Right atrium auricular region (tissue), 2 donors: ENCODE measurements at places on chromosomes 13 and 19. TPM values are rescaled to one million over a fixed set of nuclear protein-coding genes. Genes with fewer than 3 reads are reported as not detected.

The HIF3A gene
- 73.1 TPM for total RNA-seq

DNA sequence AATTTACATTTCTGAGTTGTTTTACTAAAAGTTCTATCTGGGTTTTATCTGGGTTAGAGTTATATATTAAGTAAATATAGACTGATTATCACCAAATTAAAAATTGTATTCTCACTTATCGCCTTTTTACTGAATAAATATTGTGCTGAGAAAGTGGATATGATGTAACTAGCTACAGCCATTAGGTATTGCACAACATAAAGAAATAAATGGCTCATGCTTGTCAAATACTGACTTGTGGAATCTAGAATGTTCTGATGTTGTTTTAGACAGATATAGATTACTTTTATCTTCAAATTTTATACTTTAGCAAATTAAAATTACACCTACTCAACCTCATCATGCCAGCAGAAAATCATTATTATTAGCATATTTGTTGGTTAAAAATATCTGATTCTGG, 1277.1 kb upstream of the MIR17HG start:
- no peaks in the 10 kb centered on the region for H3K27me3 ChIP-seq
- H3K36me3 ChIP-seq = no peaks in the 10 kb centered on the region
- H3K27ac ChIP-seq = no peak overlapping the region
- no peak for DNase-seq

DNA sequence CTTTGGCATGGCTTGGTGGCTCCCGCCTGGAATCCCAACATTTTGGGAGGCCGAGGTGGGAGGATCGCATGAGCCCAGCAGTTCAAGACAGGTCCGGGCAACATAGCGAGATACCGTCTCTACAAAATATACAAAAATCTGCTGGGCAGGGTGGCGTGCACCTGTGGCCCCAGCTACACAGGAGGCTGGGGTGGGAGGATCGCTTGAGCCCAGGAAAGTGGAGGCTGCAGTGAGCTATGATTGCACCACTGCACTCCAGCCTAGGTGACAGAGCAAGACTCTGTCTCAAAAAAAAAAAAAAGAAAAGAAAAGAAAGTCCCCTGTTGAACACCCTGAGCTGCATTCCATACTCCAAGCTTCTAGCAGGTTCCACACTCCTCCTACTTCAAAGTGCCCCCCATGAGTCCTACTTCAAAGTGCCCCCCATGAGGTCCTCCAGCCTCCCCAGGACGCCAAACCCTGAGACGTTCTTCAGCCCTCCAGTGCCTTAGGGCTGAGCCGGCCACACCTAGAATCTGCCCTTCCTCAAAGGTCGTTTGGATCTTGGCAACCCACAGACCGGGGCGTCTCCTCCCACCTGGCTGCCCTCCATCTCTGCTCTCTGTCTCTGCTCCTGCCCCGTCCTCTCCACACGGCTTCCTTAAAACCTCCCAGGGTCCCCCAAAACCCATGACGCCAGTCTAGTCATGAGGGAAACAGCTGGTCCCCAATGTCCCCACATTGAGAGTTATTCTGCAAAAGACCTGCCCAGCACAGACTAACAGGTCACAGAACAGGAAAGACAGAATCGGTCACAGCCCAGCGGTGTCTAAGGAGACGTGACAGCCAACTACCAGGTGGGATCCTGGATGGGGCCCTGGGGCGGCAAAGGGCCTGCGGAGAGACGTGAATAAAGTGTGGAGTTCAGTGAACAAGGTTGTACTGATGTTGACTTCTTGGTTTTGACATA, 4.8 kb downstream of the TJP3 start:
- H3K36me3 ChIP-seq = no peaks in the 10 kb centered on the region
- H3K27ac ChIP-seq = no peak overlapping the region
- H3K27me3 ChIP-seq = no peaks in the 10 kb centered on the region
- H3K4me1 ChIP-seq = no peaks in the 10 kb centered on the region
- no peak overlapping the region for H3K4me3 ChIP-seq

DNA sequence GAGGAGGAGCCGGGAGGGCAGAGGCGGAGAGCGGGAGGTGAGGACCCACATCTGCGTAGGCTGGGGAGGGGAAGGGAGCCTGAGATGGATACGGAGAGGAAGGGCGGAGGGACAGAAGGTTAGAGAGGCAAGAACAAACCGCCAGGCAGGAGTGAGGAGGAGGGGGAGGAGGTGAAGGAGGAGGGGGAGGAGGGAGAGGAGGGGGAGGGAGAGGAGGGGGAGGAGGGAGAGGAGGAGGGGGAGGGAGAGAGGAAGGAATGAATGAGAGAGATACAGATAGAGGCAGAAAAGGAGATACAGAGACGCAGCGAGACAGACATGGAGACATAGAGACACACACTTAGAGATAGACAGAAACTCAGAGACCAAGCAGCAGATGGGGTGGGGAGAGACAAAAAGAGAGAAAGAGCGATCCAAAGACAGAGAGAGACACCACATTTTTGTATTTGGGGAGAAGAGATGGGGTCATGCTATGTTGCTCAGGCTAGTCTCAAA, 782 bp upstream of the CA11 start:
- no peaks in the 10 kb centered on the region for H3K36me3 ChIP-seq
- DNase-seq = no peak
- H3K27me3 ChIP-seq = no peaks in the 10 kb centered on the region
- H3K4me3 ChIP-seq = peak overlapping the region; percentile 57
- H3K27ac ChIP-seq = peak overlapping the region; percentile 79
- no peaks in the 10 kb centered on the region for H3K4me1 ChIP-seq

- H3K27me3 ChIP-seq = no peaks in the 10 kb centered on the region
- DNase-seq = no peak
- H3K27ac ChIP-seq = no peak overlapping the region
Measured at GRCh38 chr13:49419276-49419675, 24.6 kb downstream of the CAB39L start.

- no peaks in the 10 kb centered on the region for H3K4me1 ChIP-seq
- DNase-seq = no peak
- no peak overlapping the region for H3K27ac ChIP-seq
- H3K4me3 ChIP-seq = no peak overlapping the region
Measured at GRCh38 chr13:81171065-81171647, 830.2 kb upstream of the SPRY2 start.

DNA sequence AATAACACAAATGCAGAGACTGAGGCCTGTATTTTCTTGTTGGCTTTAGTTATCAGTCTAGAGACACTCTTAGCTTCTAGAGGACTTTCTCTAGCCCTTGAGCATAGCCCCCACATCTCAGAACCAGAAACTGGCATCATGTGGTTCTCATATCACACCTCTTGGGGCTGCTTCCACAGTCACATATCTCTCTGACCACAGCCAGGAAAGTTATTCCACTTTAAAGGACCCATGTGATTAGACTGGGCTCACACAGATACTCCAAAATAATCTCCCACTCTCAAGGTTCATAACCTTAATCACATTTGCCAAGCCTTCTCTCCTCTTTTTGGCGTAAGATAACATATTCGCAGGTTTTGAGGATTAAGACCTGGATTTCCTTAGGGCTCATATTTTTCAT, 846.9 kb upstream of the MIR17HG start:
- DNase-seq = no peak
- H3K27me3 ChIP-seq = no peaks in the 10 kb centered on the region
- H3K36me3 ChIP-seq = no peaks in the 10 kb centered on the region
- H3K27ac ChIP-seq = no peak overlapping the region

- H3K27ac ChIP-seq = peak overlapping the region; percentile 80
- H3K4me1 ChIP-seq = peaks cover 56% of the 10 kb centered on the region
- H3K36me3 ChIP-seq = peaks cover 23% of the 10 kb centered on the region
- H3K4me3 ChIP-seq = no peak overlapping the region
Measured at GRCh38 chr19:40264314-40265054, 20.7 kb downstream of the AKT2 start.

GRCh38 chr19:6092329-6093286, 17.7 kb downstream of the RFX2 start:
- no peaks in the 10 kb centered on the region for H3K27me3 ChIP-seq
- DNase-seq = peak; percentile 90
- peak overlapping the region; percentile 87 for H3K27ac ChIP-seq
- H3K36me3 ChIP-seq = no peaks in the 10 kb centered on the region
- peak overlapping the region; percentile 36 for H3K4me3 ChIP-seq

DNA sequence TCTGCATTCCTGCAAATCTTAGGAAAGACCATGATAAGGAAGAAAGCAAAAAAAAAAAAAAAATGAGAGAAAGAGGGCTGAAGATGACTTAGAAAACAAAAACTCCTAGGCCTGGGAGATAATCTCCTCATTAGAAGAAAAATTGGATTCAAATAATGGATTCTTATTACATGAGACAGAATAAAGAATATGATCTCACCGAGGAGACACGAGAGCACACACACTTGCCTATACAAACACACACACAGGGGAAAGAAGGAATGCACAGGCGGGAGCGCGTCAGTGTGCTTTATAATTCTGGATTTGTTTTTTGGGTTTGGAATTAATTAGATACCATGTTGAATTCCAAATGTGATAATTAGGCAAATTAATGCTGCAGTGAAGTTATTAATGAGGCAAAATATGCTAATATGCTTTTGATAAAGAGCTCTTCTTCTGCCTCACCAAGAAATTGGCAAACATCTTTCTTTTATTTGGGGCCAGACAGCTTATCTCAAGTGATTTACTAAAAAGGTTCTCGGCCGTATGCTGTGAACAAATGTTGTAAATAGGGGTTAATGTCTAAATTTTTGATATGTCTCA, 36.1 kb upstream of the PCDH8 start:
- no peaks in the 10 kb centered on the region for H3K36me3 ChIP-seq
- no peak overlapping the region for H3K27ac ChIP-seq
- DNase-seq = no peak
- no peaks in the 10 kb centered on the region for H3K27me3 ChIP-seq
- no peaks in the 10 kb centered on the region for H3K4me1 ChIP-seq
- no peak overlapping the region for H3K4me3 ChIP-seq

- H3K4me1 ChIP-seq = no peaks in the 10 kb centered on the region
- no peaks in the 10 kb centered on the region for H3K27me3 ChIP-seq
- H3K4me3 ChIP-seq = no peak overlapping the region
- no peak for DNase-seq
- H3K36me3 ChIP-seq = no peaks in the 10 kb centered on the region
Measured at GRCh38 chr13:66341635-66342377, 888.3 kb downstream of the PCDH9 start.

- no peaks in the 10 kb centered on the region for H3K4me1 ChIP-seq
- peak; percentile 79 for DNase-seq
Measured at GRCh38 chr19:3098515-3099346, 4.6 kb downstream of the GNA11 start.

GRCh38 chr13:113881614-113882266, 17.9 kb upstream of the GAS6 start:
- no peaks in the 10 kb centered on the region for H3K4me1 ChIP-seq
- H3K36me3 ChIP-seq = no peaks in the 10 kb centered on the region
- peak; percentile 54 for DNase-seq
- no peak overlapping the region for H3K4me3 ChIP-seq

DNA sequence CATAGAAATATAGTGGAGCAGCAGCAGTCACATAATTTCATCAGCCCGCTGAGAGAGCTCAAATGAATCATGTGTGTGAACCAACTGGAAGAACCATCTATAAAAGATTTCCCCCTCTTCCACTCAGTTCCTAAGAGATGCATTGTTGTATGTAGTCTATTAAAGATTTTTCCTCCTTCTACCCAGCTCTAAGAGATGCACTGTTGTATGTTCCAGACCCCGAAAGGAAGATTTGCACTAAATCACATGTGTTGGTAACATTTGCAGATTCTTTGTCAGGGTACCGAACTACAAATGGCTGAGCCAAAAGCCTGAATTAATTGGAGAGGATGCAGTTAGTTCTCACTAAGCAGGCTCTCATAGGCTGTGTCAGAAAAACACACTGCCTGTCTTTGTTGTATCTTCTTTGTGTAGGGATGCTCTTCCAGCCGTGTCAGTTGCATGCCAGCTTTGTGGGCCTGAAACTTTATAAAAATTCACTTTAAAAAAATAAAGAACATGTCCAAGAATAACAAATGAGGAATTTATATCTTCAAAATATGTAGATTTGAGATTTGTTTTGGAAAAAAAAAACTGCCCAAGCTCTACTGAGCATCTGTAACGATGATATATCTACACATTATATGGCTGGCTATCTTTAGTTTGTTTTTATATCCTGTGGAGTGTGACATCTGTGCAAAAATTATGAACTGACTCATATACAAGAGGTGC, 223.1 kb downstream of the MZT1 start:
- no peak overlapping the region for H3K4me3 ChIP-seq
- no peaks in the 10 kb centered on the region for H3K36me3 ChIP-seq
- no peaks in the 10 kb centered on the region for H3K27me3 ChIP-seq
- no peak overlapping the region for H3K27ac ChIP-seq
- DNase-seq = no peak

DNA sequence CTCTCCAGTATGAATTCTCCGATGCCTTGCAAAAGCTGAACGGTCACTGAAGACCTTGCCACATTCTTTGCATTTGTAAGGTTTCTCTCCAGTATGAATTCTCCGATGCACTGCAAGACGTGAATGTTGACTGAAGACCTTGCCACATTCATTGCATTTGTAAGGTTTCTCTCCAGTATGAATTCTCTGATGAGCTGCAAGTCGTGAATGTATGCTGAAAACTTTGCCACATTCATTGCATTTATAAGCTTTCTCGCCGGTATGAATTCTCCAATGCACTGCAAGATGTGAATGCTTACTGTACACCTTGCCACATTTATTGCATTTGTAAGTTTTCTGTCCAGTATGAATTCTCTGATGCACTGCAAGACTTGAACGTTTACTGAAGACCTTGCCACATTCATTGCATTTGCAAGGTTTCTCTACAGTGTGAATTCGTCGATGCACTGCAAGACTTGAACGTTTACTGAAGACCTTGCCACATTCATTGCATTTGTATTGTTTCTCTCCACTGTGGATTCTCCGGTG, 20.0 kb upstream of the ZNF841 start:
- DNase-seq = no peak
- H3K27me3 ChIP-seq = no peaks in the 10 kb centered on the region
- no peak overlapping the region for H3K27ac ChIP-seq
- H3K4me3 ChIP-seq = no peak overlapping the region
- no peaks in the 10 kb centered on the region for H3K4me1 ChIP-seq

GRCh38 chr13:106493533-106494220, 41.8 kb downstream of the EFNB2 start:
- peaks cover 12% of the 10 kb centered on the region for H3K36me3 ChIP-seq
- H3K4me3 ChIP-seq = no peak overlapping the region
- H3K27ac ChIP-seq = no peak overlapping the region
- no peak for DNase-seq

The WDR88 gene
- total RNA-seq = not detected

- peaks cover 6% of the 10 kb centered on the region for H3K36me3 ChIP-seq
- DNase-seq = no peak
- no peak overlapping the region for H3K27ac ChIP-seq
- no peaks in the 10 kb centered on the region for H3K27me3 ChIP-seq
- H3K4me1 ChIP-seq = peaks cover 61% of the 10 kb centered on the region
Measured at GRCh38 chr13:98500963-98501421, 75.9 kb downstream of the STK24 start.

DNA sequence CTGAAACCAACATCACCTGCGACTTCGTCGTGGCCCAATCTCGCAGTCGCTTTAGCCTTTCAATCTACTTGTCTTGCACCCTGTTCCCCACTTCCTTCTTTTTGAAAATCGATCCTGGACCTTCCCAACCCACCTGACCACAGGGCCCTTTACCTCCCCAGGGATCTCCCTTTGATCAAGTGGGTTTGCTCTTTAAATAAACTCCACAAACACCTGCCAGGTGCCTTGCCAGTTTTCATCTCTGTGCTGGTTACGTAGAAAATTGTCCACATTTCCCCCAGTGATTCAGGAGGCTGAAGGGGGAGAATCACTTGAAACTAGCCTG, 14.5 kb upstream of the RAB20 start:
- DNase-seq = no peak
- no peaks in the 10 kb centered on the region for H3K4me1 ChIP-seq
- H3K4me3 ChIP-seq = no peak overlapping the region
